ENCODE measurements at places on chromosomes 3 and 15.

DNA sequence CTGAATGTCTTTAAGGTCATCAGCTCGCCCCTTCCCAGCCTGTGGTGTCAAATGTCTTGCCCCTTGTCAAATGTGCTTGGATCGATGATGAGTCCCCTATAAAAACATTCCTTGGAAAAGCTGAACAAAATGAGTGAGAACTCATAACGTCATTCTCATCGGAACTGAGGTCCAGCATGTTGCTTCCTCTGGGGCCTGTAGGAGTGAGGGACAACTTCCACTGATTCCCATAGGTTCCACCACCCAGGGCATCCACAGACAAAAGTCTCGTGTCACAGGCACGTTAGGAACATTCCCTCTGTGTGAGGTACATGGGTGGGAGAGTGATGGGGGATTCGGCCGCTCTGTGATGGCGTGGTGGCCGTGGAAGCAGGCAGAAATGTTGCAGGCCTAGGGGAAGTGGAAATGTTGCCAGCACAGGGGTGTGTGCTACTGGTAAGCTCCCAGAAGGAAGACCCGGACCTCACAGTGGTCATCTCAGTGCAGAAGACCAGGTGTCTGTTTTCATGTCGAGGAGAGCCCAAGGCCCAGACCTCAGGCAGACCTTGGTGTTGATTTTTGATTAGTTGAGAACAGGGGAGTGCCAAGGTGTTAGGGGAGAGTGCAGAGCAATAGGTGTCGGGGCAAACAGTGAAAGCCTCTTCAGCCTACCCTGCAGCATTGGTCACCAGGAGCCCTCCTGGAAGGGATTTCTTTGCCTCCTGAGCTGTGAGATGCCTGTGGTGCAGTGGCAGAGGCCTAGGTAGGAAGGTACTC, 96.8 kb downstream of the SNRPN start:
- no peak for DNase-seq

DNA sequence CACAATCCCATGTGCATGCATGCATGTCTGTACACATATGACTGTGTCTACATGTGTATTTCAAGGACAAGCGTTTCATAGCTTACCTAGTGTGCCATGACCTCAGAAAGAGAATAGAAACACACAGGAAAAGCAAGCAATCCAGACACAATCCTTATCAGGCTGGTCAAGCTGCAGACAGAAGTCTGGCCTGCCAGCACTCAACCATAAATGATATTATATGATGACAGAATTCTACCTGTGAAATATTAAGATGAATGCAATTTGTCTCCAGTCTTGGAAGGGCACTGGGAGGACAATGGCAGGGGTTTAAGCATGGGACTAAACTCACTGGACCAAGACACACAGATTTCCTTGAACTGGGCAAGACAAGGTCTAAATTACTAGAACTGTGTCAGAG, 50.9 kb upstream of the ARL6 start:
- DNase-seq = no peak

- DNase-seq = no peak
Measured at GRCh38 chr15:39236375-39236774, 344.5 kb upstream of the THBS1 start.

- no peak for DNase-seq
Measured at GRCh38 chr15:58568157-58568571, 136.4 kb downstream of the LIPC start.

DNA sequence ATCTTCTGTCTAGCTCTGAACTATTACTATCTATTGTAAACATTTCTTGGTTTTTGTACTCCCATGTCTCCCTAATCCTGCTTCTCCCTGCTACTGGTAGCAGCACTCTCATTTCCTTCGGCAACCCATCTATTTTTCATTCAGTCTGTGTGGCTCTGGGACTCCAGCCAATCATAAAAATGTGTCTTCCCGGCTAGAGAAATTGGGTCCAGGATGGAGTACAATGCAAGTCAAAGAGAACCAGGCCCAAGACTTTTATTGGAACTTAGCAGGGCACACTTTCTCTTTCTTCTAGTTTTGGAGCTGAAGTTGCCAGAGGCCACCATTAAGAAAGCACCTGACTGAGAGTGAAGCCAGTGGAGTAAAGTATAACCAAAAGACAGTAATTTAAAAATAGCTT, 22.8 kb upstream of the ARHGEF26 start:
- peak; percentile 10 for DNase-seq

GRCh38 chr3:143016321-143016972, 15.1 kb downstream of the U2SURP start:
- DNase-seq = no peak

DNA sequence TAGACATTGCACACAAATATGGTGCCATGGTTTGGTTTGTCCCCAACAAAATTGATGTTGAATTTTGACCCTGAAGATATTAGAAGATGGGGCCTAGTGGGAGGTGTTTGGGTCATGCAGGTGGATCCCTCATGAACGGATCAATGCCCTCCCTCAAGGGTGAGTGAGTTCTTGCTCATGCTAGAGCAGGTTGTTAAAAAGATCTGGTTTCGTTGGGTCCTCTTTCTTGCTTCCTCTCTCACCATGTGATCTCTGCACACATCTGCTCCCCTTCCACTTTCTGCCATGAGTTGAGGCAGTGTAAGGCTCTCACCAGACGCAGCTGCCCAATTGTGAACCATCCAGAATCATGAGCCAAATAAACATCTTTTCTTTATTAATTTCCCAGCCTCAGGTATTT, 87.8 kb upstream of the MDFIC2 start:
- no peak for DNase-seq

DNA sequence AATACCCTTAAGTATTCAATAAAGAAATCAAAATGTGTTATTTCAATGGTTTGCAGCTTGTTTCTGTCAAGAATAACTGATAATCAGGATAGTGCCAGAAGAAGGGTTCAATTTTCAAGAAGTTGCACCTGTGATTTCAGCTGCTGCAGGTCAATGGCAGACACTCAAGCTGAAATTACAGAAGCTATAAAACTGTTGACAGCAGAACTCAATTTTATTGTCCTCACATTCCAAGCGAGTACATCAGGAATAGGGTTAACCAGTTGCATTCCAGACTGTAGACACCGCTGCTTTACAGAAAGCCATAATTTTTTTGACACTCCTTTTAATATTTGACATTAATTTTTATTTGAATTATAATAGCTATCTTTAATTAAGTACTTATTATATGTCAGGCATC, 364.1 kb downstream of the CGGBP1 start:
- no peak for DNase-seq

DNA sequence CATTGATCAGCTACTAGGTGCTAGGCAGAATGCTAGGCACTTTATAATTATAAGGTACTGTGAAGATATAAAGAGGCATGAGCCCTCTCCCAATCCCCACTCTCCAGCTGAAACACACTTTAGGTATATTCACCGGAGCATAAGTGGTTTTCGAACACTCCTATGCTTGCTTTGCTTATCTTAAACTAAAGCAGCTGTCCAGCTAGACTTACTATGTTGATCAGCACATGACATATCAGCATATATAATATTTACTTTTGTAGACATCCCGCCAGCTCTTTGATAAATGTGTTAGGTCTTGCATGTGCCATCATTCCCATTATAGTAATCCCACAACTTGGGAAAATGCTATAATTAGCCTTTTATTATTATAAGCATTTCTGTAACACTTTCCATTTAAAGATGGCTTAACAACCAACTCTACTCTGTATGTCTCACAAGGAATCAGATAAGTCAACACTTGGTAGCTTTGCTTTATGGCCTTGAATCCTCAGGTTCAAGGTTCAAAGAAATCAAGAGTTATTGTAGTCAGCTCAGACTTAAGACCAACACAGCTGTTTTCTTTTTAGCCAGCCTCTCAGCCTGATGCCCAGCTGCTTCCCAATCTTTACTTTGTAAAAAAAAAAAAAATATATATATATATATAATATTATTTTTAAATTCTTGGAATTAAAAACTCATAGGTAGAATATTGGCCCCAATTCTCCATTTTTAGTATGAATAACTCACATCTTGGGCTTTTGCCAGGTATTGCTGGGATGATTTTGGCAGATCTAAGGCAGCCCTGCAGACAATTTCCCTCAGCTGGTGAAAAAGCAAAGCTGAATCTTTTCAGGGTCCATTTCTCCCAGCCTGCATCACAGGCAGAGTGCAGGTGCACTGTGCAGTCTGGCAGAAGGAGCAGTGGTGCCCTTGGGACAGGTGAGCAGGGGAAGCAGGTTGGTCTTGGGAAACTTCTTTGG, 104.2 kb downstream of the THRB start:
- no peak for DNase-seq

DNA sequence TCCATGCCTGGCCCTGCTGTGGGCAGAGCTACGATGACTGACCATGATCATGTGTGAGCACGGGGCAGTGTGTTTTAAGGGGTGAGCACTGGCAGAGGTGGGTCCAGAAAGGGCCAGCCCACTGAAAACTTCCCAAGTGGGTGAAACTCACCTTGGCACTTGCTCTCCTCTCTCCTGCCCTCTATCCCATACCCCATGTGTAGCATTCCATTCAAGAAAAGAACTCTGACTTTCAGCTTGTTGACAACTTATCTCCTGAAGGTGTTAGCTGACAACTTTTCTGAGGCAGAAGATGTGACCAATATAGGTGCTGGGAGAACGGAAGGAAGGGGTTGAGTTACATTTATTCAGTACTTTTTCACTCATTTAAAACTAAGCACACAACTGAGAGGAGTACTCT, 305.2 kb downstream of the RORA start:
- DNase-seq = no peak

DNA sequence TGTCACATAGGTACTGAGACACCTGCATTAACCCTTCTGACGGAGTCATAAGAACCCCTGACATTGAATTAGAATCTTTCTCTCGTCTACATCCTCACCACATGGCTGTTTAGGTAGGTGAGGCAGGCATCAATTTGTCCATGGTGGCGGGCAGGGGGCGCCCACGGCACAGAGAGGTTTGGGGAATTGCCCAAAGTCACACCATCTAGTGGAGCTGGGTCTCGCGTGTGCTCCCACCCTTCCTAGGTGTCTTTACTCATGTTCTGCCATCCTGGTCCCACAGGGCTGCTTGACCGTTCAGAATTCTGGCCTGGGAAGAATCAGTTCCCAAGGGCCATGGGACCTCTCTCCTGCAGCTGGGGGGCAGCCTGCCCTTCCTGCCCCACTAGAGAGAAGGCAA, 14.7 kb upstream of the DLL4 start:
- DNase-seq = no peak

DNA sequence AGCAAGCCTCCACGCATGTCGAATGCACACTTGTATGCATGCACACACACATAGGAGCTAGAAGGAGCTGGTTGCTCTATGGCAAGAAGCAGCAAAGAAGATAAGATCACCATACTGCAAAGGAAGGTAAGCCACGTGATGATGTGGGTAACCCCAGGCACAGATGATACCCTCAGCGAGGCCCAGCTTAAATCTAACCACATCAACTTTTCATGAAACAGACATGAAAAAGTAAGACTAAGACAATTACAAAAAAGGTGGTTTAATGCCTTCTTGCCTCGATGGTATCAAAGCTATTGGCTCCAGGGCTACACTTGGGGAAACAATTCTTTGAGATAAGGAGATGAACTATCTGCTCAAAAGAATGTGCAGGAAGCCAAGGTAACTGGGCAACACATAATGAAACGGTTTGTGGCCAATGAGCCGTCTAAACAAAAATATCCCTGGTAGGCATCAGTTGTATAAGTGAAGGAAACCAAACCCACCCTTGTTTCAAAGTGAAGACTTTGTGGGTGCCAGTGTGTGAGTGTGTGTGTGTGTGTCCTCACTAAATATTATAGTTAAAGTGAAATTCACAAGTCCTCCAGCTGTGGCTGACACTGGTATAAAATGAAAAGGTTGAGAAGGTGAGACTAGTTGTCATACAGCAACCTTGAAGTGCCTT, 365.7 kb upstream of the ICE2 start:
- DNase-seq = no peak

- DNase-seq = no peak
Measured at GRCh38 chr3:142237891-142238290, 12.5 kb upstream of the GK5 start.

DNA sequence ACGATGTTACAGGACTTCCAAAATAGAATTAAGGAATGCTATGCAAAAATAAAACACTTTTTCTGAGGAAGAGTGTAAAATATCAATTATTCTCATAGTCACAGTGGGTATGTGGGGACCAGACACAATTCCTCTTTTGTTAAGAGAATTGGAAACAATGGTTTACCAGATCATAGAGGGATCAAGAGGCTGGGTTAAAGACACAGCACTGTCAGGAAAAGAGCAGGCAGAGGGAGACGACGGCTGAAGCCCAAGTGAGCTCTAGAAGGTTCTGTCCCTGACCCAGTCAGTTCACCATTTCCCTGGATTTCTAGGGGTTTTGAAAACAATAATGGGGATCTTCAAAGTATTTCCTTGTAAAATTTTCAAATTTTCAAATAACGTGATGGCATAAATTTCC, 54.0 kb upstream of the POLR2M start:
- peak; percentile 68 for DNase-seq

DNA sequence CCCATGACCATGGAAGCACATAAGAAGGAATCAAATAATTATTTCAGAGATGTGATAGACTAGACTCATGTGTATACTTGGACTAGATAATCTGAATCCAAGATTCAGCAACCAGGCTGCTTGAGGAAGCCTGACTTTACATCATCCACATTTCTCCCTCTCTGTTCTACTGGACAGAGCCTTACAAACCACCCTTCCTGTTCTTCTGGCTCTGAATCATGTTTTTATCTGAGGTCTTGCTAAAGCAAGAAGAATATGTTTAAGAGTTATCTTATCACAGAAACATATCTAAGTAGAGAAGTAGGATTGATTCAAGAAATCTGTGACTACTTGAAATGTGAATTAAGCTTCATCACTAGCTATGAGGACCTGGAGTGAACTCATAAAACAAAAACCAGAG, 71.1 kb upstream of the SLC24A5 start:
- no peak for DNase-seq

DNA sequence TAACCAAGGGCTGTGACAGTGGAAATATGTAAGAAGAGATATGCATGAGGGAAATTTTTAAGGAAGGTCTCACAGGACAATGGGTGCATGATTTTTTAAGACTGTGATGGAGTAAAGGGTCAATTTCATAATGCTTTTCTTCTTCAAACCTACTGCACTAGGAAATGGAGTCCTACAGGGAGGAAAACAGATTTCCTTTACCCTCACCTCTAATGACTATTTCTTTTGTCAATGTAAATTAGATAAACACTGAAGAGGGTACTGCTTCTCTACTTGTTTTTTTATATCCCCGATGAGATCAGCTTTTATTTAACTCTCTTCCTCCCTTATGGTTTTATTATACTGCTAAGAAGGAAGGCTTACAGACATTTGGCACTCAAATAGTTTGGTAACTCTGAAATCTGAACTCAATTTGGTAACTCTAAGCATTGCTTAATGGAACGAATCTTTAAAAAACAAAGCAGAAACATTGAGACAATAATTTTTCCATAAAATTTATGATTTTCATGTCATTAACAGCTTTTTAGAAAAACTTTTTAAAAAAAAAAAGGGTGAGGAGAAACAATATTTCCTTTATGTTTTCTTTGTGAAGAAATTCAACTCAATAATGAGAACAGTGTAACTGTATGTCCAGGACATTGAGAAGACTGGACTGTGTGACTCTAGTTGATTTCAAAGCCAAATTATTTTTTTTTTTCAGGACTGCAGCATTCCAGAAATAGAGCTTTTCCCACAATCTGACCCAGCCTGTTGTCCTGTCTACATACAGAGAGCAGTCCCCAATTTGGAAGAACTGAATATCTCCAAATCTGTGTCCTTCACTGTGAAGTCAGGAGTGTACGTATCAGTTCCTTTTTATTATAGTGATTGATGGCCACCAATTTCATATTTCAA, 64.4 kb downstream of the CRYBG3 start:
- DNase-seq = no peak

GRCh38 chr3:50215529-50215928, 10.5 kb downstream of the SLC38A3 start:
- no peak for DNase-seq

All from anterior cingulate cortex (tissue), 58 donors.